NCI-H446 treated with DMSO at 0.1 percent for 48 hours (cell line): ENCODE measurements at places on chromosomes 13 and 19.

DNA sequence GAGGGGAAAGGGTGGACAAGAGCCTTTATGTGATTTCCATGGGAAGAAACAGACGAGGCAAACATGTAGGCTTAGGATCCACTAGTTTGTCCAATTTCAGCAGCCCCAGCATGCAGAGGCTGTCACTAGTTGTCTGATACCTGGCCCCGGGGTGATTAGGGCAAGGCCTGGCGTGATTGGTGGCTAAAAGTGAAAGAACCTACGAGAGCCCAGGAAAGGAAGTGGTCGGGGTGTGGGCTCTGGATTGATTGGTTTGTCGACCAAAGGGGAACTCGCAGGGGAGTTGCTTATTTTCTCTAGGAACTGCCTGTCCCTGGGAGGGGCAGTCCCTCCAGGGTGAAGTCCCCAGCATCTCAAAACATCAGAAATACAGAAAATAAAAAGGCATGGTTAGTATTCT, 64.2 kb upstream of the UQCRFS1 start:
- DNase-seq = no peak

DNA sequence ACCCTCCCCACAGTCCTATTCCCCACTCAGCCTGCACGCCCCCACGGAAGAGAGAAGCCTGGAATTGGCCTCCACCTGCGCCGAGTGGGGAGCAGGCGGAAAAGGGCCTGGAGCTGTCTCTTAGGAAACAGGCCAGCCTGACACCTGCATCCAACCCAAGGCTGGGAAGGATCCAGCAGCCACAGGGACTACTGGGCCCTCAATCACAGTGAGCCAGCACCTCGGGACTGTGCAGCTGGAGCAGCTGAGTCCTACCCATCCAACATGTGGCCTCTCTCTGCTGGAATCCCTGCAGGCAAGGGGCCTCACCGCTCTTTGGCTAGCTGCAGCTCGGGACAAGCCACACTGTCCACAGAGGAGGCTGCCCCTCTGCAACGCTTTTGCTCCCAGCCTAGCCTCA, 8.3 kb upstream of the EPHX3 start:
- no peak for DNase-seq

GRCh38 chr13:91211510-91211909, 136.0 kb upstream of the MIR17HG start:
- DNase-seq = no peak

DNA sequence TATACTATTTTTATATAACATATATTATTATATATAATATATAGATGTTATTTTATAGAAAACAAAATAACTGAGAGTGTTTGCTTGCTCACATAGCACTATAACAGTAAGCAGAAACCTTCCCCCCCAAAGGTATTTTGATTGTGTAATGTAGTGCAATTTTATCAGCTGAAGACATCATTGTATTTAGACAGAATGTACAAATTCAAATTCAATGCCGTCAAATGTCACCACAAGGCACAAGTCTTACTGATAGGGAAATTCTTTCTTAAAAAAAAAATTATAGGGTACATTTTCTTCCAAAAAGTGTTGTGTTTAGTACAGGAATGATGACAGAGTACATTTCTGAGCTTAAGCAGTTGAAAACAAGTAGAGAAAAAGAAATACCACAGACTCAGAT, 1147.1 kb upstream of the SPRY2 start:
- DNase-seq = no peak

GRCh38 chr13:114063545-114064449, 68.6 kb downstream of the RASA3 start:
- DNase-seq = no peak

- DNase-seq = no peak
These were observed 308.6 kb downstream of the ENOX1 start for GRCh38 chr13:43478211-43478610.

GRCh38 chr13:39200249-39200910, 162.1 kb downstream of the NHLRC3 start:
- DNase-seq = no peak

DNA sequence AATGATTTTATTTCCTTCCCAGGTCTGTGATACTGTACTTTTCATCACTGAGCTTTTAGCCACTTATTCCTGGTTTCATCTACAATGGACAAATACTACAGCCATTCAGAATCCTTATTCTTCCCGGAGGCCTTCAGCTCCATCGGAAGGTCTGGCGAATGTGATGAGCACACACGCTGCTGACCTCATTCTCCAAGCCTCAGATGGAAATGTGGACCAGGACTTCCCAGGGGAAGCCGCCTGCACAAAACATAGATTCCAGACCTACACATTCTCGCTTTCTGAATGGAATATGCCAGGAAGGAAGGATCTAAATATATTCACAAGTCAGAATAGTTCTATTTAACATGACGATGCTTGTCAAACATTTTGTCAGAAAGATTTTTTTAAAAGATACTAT, 75.6 kb downstream of the CDADC1 start:
- no peak for DNase-seq

DNA sequence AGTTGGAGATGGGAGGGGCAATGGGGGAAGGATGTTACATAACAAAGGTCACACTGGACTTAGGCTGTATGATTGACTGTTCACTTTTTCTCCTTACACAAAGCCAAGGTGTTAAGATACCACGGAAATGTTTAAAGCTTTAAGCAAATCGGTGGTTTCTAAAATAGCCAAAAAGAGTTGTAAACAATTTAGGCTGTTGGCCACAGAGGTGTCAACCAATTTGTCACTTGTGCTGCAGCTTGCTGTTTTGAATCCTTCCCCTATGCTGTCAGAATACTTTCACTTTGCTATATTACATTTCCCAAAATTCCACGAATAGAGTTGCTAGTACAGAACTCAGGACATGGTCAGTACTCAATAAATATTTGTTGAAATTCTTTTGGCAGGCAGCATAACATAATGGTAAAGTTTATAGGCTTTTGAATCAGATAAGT, 149.3 kb downstream of the VWA8 start:
- DNase-seq = no peak

DNA sequence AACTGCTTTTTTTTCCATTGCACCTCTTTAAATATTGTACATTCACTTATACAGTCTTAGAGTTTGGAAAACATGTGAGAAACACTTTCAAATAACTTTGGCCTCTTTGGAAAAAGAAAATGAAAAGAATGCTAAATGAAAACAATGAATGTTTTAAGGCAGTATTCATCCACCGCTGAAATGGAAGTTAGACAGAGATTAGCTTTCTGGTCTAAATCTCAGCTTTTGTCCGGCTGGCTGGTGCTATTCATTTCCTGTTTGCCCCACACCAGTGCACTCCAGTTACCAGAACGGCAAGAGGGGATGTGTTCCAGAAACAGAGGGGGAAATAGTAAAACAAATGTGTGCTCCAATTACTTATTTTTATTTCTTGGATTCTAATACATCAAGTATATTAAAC, 1201.3 kb downstream of the EFNB2 start:
- DNase-seq = no peak

DNA sequence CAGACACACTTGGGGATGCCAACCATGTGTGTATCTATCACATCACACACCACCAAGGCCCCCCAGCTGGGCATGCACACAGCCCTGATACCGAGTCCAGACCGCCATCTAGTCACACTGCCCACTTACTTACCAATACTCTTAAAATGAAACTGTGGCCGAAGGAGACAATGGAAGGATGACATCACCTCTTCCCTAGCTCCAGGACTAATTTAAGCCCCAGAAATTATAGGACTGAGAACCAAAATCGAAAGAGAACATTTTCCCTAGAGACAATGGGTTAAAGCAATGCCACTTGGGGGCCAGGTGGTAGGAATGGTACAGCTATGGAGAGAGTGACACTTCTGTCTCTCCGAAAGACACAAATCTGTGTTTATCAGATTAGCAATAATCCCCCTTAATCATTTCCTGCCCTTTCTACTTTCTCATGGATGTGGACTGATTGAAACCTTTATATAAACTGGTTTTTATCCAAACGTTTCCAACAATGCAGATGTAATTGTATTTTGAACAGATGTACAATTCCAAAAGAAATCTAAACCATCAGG, 663 bp upstream of the GGACT start:
- no peak for DNase-seq

- no peak for DNase-seq
These were observed 106.8 kb downstream of the DHRS12 start for GRCh38 chr13:51697181-51697580.

DNA sequence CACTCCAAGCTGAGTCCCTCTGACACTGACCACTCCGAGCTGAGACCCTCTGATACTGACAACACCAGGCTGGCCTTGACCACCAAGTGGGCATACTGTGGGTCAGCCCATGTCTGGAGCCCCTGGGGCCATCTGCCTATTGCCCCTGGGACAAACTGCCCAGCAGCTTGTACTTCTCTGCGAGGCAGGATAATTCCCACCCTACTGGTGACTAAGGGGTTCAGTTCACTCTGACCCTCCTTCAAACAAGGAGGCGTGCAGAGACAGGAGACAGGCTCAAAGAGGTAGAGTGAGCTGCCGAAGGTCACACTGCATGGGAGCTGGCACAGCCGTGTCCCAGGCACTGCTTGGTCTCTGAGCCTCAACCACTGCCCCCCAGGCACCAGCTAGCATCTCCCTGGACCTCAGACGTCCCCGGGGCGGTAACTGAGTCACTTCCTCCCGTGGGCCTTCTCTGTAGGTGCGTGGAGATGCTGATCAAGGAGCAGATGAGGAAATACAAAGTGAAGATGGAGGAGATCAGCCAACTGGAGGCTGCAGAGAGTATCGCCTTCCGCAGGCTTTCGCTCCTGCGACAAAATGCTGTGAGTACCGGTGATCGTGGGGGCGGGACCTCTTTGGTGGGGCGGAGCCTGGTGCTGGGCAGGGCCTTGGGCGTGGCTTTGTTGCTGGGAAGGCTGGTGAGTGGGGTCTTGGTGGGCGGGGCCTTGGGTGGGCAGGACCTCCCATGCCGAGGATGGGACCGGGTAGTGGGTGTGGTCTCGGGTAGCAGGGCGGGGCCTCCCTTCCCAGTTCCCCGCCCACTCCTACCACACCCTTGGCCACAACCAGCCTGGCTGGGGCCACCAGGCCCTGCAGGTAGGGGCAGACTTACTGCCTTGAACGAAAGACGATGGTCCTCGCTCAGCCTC, 5.8 kb upstream of the USE1 start:
- no peak for DNase-seq

DNA sequence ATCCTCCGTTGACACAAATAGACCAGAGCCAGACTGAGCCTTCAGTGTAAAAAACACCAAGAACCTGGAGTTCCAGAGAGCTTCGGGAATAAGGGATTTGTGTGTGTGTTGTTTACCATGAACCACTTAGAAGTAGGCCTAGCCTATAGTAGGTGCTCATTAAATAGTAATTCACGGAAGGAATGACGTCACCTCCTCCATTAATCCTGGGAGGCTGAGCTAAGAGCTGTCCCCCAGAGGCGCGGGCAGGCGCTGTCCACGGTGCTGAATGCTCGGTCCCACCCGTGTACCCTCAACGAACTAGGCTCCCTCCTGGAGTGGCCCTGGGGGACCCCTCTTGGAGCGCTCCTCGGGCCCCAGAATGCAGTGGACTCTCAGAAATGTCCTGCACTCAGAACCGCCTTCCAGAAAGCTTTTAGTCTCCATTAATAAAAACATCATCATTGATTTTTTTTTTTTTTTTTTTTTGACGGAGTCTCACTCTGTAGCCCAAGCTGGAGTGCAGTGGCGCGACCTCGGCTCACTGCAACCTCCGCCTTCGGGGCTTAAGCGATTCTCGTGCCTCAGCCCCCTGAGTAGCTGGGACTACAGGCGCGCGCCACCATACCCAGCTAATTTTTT, 6.5 kb downstream of the UNC13A start:
- no peak for DNase-seq

DNA sequence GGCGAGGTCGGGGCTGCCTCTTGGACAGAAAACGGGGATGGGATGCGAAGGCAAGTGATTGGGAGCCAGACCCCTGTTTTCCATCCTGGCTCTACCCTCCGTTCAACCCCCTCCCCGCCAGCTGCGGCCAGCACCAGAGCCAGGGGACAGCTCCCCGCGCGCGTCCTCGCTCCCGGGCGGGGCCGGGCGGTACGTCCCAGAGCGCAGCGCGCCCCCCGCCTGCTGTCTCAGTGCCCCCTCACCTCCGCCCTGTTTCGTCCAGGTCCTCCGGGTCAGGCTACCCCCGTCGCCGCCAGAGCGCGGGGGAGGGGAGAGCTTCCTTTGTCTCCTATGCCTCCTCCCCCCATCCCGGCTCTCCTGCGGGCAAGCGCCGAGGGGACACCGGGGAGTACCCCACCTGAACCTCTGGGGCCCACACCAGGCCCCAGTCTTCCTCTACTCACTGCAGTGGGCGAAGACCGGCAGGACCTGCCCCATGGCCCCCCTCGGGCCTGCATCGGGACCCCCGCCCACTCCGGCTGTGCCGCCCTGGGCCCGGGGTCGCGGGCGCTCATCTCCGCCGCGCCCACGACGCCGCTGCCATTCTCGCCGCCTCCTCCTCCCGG, 396 bp downstream of the RTN2 start:
- no peak for DNase-seq

GRCh38 chr19:50550594-50550966, 17.7 kb downstream of the LRRC4B start:
- DNase-seq = no peak

DNA sequence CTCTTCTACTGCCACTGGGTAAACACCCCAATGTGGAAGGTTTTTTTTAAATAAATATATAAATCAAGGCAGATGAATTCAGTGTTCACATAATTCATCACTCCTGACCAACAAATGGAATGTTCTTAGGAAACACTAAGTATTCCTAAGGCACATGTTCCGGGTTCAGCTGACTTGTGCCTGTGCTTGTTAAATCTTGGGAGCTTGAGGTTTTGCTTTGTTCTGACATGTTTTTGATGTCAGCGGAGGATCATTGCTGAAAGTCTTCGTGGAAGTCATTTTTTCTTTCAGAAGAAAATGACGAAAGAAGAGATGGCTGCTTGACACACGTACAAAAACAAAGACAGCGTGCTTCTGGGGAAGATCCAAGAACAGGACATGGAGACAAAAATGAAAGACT, 185.8 kb downstream of the MZT1 start:
- no peak for DNase-seq

- DNase-seq = no peak
These were observed 7.8 kb upstream of the SIGLECL1 start for GRCh38 chr19:51242881-51243630.

DNA sequence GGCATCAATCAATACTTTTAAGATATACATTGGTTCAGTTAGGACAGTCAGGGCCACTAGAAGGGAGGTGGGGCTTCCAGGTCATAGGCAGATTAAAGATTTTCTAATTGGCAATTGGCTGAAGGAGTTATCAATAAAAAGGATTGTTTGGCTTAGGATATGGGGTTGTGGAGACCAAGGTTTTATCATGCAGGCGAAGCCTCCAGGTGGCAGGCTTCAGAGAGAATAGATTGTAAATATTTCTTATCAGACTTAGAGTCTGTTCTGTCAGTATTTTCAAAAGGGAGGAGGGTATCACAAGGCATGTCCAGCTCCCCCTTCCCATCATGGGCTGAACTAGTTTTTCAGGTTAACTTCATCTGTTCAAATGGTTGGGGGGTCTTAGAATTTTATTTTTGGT, 77.4 kb upstream of the FARP1 start:
- no peak for DNase-seq

DNA sequence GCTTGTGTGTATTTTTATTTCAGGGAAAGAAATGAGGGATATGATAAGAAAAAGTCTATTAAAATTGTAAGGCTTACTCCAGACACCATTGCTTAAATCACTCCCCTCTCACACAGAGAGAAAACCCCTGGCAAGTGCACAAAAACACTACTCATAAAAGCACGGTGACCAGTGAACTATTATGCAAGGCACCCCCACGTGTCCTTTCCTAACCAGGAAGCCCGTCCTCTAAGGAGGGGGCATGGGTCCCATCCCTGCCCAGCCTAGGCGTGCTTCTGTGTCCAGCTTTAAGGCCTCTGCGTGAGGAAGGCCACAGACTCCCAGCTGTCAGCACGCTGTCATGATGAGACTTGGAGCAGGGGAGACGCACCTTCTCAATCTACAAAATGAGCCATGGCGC, 83.5 kb downstream of the SLC7A1 start:
- no peak for DNase-seq

- DNase-seq = no peak
These were observed 54.7 kb downstream of the ZNF787 start for GRCh38 chr19:56066152-56067023.
